ENCODE measurements at places on chromosomes 6 and 20.

GRCh38 chr20:61895016-61895415 is 170.7 kb downstream of the TAF4 start:
- DNase-seq, result no peak

DNA sequence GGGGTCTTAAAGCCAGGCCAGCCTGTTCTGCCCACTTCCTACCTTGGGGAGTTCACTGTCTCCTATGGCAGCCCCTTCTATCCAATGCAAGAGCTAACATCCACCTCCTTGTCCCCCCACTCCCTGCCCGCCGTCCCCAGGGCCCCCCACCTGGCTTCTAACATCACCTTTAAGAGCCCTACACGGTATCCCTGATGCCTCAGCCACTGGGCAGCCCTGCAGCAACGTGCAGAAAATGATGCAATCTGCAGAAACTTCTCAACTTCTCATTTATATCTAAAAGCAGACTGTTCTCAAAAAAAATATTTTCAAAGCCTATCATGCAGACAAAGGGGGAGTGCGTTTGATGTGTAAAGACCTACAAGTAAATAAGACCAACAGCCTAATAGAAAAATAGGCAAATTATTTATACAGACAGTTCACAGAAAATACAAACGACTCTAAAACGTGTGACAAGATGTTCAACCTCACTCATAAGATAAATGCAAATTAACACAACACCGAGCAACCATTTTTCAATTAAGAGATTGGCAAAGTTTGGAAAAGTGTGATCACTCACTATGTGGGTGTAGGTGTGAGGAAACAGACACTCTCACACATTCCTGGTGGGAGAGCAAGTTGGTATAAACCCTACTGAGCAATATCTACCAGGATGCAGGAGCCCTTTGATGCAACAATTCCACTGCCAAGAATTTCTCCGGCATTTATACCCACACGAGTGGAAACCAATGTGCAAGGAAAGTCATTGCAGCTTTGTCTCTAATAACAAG is 15.1 kb upstream of the HCK start:
- DNase-seq, result no peak

- DNase-seq, result no peak
These were observed 154.9 kb upstream of the BMP2 start for GRCh38 chr20:6612606-6612923.

DNA sequence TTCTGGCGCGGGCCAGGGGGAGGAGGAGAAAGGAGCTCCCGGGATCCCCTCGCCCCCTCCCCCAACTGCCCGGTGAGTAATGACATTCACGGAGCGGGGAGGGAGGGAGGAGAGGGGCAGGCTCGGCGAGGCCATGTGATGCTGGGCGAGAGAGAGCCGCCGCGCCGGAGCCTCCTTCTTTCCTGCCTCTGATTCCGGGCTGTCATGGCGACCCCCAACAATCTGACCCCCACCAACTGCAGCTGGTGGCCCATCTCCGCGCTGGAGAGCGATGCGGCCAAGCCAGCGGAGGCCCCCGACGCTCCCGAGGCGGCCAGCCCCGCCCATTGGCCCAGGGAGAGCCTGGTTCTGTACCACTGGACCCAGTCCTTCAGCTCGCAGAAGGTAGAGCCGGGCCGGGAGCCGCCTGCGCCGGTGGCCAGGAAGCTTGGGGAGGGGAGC is at the start of gene GDAP1L1:
Gene GDAP1L1, plus strand, starts transcription at position 178 of the 441 bp plus-strand sequence. Its CDS starts 27 bp downstream, at position 205.
- DNase-seq, result no peak

DNA sequence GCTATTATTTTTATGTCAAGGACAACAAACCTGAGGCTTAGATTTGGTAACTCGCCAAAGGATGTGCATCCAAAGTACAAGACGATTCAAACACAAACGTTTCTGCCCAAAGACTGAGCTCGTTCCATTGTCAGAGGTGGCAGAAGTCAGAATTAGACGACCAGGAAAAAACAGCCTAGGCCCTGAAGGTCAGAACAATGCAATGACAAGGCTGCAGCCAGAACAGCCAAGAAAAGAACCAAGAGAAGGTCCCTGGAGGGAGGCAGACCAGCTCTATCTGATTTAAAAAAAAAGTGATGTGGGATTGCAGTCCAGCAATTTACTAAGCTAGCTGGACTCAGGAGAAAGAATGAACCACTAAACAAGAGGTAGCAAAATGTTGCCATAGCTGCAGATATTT is 54.2 kb downstream of the NCOA7 start:
- no peak for DNase-seq

DNA sequence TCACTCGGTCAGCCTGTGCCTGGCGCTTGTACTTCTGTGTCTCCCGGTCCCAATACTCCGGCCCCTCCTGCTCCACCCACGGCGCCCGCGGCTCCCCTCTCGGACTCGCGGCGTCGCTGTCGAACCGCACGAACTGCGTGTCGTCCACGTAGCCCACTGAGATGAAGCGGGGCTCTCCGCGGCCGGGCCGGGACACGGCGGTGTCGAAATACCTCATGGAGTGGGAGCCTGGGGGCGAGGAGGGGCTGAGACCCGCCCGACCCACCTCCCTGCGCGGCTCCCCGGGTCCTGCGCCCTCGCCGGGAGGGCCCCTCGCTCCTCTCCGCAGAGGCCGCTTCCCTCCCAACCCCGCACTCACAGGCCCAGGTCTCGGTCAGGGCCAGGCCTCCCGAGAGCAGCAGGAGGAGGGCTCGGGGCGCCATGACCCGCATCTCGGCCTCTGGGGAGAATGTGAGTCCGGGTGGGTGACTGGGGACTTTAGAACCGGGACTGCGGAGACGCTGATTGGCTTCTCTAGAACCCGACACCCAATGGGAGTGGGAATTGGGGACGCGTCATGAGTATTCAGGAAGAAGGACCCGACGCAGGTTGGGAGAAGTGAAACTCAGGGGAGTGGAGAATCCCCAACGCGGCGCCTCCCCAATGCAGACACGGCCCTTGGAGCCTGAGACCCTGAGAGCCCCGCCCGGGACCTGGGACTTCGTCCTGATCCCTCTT is at the start of gene HLA-C:
Gene HLA-C, minus strand, starts transcription at position 452 of the 717 bp plus-strand sequence. Its CDS starts 21 bp downstream, at position 431.
- DNase-seq, result peak; percentile 84

GRCh38 chr20:18971121-18971520 is 157.5 kb downstream of the SCP2D1 start:
- DNase-seq, result no peak

DNA sequence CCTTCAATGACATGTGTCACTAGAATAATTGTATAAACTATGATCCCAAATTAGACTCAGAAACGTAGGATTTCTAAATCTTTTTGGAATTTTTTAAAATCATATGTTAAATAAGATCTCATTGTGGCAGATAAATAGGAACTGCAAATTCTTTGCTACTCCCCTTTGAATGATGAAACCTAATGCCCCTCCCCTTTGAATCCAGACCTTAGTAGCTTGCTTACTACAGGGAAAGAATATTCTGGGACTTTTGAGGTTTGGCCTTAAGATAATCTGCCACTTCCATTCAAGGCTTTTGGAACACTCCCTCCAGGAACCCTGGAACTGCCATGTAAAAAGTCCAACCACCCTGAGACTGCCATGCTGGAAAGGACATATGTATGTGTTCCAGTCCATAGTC is 7.1 kb downstream of the TDP2 start:
- DNase-seq, result no peak

GRCh38 chr6:41049521-41049920 is 3.5 kb upstream of the APOBEC2 start:
- DNase-seq, result no peak

GRCh38 chr6:121887724-121888123 is 452.3 kb downstream of the GJA1 start:
- no peak for DNase-seq

GRCh38 chr6:133315811-133316210 is 74.7 kb downstream of the EYA4 start:
- DNase-seq, result no peak

- DNase-seq, result no peak
These were observed 511.8 kb upstream of the JARID2 start for GRCh38 chr6:14734052-14734415.

DNA sequence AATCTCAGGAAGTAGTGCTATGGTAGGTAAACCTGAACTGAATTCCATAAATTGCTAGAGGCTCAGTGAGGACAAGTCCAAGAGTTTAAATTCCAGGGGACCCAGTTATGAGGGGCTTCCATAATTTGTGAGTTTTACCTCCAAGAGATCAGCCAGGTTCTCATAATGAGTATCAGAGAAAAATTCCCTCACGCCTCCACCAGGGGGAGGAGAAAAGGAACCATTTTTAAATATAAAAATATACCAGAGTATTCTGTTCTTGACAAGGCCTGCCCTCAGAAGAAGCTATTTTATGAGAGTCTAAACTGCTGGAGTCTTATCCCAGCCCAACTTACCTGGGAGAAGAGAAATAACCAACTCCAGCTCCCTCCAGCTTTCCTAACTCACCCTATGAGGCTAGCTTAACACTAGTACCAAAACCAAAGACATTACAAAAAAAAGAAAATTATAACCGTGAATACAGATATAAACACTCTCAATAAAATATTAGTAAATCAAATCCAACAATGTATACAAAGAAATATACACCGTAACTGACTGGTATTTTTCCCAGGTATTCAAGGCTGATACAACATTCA is 158.7 kb downstream of the TFAP2A start:
- no peak for DNase-seq

DNA sequence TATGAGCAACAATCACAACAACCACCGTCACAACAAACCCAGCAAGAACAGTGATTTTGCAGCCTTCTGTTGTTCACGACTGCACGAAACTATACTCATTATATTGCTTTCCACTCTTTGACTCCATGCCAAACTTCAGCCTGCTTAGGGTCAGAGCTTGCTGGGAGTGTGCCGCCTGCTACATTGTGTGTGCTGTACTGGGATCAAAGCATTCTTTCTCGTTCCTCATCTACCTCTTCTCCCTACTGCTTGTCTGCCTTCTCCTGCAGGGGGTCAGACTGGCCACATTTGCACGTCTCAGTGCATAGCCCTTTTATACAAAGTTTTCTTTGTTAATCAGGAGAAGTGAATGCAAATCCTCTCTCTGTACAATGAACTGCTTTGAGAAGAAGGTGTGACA is 401.6 kb upstream of the CITED2 start:
- DNase-seq, result no peak

GRCh38 chr6:157405986-157406385 is 25.0 kb downstream of the ZDHHC14 start:
- no peak for DNase-seq

- DNase-seq, result no peak
These were observed 8.9 kb upstream of the RAB44 start for GRCh38 chr6:36688739-36689075.

DNA sequence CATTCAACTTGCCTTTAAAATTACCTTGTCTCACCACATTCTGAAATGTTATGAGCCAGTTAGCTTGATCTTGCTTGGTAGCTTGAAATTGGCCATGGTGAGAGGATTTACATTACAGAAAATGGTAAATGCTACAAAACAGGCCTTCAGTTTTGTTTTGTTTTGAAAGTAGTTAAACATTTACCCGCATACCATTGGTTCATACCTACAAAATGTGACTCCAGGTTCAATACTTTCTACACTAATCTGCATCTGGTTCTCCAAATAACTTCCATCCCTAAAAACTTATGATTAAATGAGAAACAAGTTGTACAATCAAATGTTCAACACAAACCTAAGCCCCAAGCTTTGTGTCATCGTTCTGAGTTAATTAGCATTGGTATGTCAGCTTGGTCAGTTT is 30.5 kb upstream of the MYBL2 start:
- DNase-seq, result no peak

DNA sequence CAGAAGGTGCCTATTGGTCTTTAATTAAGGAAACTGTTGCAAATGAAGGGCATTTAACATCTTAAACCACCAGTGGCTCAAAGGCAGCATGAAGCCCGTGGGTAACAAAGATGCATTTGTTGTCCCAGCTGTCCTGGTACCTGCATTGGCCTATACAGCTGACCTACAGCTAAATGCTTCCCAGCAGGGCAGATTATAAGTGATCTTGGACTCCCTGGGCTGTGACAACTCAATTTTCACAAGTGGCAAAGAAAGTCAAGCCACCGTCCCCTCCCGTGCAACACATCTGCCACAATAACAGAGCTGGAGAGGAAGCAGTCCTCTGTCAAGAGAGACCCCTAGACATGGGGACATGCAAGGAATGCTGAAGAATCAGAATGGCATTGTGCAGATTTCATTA is 31.5 kb upstream of the EDN3 start:
- no peak for DNase-seq

GRCh38 chr6:21599051-21599696 is 5.6 kb downstream of the SOX4 start:
- no peak for DNase-seq

- DNase-seq, result no peak
These were observed 59.0 kb downstream of the PRDM1 start for GRCh38 chr6:106145144-106145543.

DNA sequence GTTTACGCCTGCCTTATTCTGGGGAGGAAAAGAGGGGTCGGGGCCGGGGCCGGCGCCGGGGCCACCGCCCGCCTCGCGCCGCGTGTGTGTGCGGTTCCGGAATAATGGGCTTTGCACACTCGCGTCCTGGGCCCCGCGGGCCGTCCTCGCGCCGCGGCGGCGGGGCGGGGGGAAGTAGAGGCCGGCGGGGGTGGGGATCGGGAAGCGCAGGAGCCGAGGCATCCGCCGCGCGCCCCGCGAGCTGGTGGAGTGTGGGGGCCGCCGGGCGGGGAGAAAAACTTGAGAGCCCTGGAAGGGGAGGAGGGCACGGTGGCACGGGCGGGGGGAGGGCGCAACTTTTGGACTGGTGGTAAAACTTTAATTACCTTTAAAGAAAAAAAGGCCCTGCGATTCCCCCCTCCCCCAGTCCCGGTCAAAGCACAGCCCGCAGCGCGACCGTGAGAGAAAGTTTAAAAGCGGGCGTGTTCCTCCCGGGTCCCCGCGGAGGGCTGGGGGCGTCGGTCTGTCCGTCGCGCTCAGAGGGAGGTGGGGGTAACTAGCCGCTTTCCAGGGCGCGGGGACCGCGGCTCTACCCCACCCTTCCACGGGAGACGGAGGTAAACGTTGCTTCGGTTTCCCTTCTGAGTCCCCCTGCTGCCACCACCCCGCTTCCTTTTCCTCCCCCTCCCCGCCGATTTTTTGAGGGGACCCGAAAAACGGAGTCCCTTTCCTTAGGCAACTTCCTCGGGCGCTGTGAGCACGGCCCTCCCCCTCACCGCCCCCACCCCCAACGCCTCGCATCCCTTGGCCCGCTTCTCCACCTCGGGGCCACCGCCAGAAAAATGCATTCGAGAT is 1.9 kb downstream of the L3MBTL3 start:
- DNase-seq, result peak; percentile 60

GRCh38 chr20:17823409-17824144 is 123.8 kb downstream of the BANF2 start:
- no peak for DNase-seq

DNA sequence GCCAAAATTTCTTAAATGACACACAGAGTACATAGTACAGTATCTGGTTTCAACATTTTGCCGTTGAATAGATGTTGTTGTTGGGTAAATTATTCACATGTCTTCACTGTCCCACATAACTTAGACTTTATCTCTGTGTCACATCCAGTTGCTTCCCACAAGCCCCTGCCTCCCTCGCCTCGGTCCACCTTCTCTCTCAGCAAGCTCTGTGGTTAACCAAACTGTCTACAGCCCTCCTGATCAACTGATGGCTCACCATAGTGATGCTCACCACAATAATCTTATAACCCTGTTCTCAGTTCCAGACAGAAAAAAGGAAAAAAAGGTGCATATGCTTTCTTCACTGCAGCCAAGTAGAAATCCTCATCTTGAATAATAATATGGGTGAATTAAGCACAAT is 23.0 kb downstream of the IL17F start:
- DNase-seq, result no peak

GRCh38 chr6:148516217-148516616 is 173.6 kb downstream of the SASH1 start:
- DNase-seq, result no peak
